Ovary (tissue), 10 donors: ENCODE measurements at places on chromosomes 16 and 17.
A peak's percentile ranks its signal among the peaks of the same experiment; 100 is the strongest.

DNA sequence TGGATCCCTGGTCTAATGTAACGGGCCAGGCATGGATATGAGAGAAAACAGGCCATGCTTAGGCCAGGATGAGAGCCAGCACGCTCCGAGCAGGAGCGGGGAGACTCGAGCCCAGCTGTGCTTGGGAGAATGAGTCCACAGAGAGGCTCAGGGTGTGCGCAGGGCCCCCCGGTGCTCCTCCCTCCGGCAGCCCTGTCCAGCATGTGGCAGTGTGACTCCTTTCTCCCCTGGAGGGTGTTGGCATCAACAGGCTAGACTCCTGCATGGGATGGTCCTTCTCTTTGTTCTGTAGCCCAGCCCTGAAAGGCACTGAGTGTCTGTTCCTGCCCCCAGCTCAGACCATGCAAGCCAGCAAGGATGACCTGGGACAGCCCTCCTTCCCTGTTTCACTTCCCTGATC, 23.4 kb downstream of the PGS1 start:
- no peak for DNase-seq

GRCh38 chr17:40577611-40578065, 12.4 kb upstream of the CCR7 start:
- DNase-seq = no peak

- no peak for DNase-seq
Observed at GRCh38 chr16:83599789-83600462, 207.9 kb upstream of the HSBP1 start.

DNA sequence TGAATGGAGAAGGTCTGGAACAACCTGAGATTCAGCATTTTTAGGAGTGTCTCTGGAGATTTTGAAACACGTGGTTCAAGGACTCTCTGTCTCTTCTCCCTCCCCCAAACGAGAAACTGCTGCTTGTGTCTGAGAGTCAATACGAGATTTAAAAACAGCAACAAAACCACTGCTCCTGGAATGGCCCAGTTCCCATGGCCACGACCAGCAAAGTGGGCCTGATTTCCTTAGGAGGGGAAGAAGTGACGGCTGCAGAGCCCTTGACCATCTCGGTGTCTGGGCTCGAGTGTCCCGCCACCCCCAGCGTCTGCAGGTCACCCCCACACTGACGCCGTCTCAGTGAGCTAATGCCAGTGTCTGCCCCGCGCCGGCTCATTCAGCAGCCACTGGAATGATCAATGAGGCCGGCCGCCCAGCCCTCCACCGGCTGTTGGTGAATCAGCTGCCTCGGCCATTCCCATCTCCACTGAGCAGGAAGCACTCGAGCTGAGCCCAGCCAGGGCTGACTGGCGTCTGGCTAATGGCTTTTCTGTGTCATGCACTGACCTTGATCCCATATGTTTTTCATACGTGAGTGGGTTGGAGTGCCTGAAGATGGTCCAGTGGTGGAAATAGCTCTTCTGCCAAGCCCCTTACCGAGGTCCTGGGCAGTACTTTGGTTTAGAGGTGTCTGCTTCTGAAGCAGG, 151.8 kb downstream of the PITPNC1 start:
- DNase-seq = peak; percentile 85

- no peak for DNase-seq
Observed at GRCh38 chr17:39606434-39607056, 1.2 kb downstream of the NEUROD2 start.

- no peak for DNase-seq
Observed at GRCh38 chr16:19997264-19997663, 76.4 kb downstream of the GPR139 start.

DNA sequence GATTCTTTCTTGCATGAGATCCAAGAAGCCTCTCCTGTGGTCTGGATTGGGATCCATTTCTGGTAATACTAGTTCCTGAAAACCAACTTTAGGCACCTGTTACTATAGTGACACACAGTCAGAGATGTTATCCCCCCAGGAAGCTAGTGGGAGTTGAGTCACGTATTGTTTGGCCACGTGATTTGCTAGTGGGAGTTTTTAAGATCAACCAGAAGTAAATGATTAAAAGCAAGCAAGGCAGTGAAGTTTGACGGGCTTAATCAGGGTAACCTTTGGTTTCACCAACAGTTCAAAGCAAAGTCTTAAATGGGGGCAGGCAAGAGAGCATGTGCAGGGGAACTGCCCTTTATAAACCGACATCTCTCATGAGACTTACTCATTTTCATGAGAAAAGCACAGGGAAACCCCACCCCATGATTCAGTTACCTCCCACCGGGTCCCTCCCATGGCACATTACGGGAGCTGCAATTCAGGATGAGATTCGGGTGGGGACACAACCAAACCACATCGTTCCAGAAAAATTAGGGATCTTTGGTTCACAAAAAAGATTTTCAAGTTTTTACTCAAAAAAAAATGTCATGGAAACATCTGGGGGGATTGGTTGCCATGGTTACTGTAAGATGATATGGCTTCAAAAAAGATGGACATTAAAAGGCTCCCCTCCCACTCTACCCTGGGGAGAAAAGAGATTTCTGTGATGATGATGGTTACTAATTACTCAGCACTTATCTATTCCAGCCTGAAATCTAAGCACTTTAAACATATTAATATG, 483.1 kb upstream of the ERCC4 start:
- DNase-seq = no peak

- peak; percentile 32 for DNase-seq
Observed at GRCh38 chr17:80937462-80938381, 53.9 kb upstream of the CHMP6 start.

GRCh38 chr16:68345958-68346635, 35.3 kb downstream of the PRMT7 start:
- no peak for DNase-seq

- DNase-seq = no peak
Observed at GRCh38 chr16:24114876-24115275, 141.3 kb upstream of the CACNG3 start.

GRCh38 chr17:68612209-68612922, 11.2 kb upstream of the FAM20A start:
- DNase-seq = no peak

- DNase-seq = no peak
Observed at GRCh38 chr16:21654881-21655280, 2.5 kb upstream of the IGSF6 start.

GRCh38 chr17:76772842-76773525, 35.1 kb downstream of the MFSD11 start:
- DNase-seq = no peak

- DNase-seq = peak; percentile 75
Observed at GRCh38 chr17:6752068-6752909, 3.6 kb upstream of the XAF1 start.

DNA sequence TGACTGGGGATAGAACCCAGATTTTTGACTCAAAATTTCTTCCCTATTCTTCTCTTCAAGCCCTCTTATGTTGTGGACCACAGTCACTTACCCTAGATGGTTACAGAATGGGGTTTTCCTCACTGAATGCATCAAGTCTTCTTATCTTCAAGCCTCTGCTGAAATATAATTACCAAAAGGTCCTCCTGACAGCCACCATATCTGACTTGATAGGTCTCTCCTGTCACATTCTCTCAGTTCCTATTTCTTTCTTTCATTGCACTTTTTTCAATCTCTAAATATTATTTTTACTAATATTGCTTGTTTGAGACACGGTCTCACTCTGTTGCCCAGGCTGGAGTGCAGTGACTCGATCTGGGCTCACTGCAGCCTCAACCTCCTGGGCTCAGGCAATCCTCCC, 1.1 kb upstream of the COPZ2 start:
- DNase-seq = no peak

- no peak for DNase-seq
Observed at GRCh38 chr16:50902457-50902856, 160.6 kb downstream of the CYLD start.

GRCh38 chr16:2007081-2007836, 2.4 kb downstream of the ZNF598 start:
- DNase-seq = no peak

GRCh38 chr16:68473358-68474070, 25.2 kb upstream of the SMPD3 start:
- no peak for DNase-seq

- DNase-seq = peak; percentile 50
Observed at GRCh38 chr17:49180303-49180702, 30.1 kb downstream of the GNGT2 start.

- DNase-seq = no peak
Observed at GRCh38 chr17:59498530-59499307, 66.7 kb upstream of the DHX40 start.

DNA sequence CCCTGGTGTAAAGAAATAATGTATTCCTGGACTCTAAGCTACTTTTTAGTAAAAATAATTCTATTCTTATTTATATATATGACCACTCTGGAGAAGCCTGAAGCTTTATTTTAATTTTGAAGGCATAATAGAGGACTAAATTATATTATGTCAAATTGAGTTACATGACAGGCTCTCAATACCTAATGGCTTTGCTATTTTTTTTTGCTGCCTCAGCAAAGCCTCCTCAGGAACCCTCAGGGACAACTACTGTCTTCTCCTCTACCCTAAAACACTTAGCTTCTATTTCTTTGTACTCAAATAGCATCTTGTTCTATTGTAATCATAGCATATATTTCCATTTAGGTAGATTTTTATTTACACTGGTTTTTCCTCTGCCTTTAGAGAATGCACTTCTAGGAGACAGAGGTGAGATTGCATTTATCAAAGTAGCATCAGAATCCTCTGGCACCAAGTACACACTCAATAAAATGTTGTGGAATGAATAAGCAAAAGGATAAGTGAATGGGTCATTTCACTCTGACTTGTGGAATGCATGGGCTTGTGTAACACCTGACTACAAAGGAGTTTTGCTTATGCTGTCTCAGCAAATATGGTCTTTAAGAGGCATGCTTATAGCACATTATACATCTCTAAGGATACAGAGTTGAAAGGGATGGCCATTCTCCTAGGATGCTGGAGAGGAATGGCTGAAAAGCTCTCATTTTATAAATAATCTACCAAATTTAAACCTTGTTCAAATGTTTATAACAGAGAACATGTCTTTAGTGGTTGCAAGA, 605.2 kb downstream of the KCNJ2 start:
- no peak for DNase-seq

DNA sequence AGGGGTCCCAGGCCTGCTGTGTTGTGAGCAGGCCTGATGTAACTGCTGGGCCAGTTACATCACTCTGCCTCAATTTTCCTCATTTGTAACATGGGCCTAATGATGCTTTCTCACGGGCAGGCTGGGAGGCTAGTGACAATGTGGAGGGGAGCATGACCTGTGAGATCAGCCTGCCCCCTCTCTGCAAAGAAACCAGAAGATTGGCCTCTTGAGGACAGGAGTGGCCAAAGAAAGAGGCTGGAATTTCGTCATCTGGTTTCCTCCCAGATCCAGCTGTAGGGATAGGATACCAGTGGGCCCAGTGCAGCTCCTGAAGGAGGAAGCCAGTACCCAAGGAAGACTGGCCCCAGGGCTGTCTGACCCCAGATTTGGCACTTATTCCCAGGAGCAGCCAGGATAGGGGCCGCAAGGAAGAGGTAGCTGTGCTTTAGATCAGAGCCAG, 615 bp upstream of the SREBF1 start:
- peak; percentile 33 for DNase-seq

DNA sequence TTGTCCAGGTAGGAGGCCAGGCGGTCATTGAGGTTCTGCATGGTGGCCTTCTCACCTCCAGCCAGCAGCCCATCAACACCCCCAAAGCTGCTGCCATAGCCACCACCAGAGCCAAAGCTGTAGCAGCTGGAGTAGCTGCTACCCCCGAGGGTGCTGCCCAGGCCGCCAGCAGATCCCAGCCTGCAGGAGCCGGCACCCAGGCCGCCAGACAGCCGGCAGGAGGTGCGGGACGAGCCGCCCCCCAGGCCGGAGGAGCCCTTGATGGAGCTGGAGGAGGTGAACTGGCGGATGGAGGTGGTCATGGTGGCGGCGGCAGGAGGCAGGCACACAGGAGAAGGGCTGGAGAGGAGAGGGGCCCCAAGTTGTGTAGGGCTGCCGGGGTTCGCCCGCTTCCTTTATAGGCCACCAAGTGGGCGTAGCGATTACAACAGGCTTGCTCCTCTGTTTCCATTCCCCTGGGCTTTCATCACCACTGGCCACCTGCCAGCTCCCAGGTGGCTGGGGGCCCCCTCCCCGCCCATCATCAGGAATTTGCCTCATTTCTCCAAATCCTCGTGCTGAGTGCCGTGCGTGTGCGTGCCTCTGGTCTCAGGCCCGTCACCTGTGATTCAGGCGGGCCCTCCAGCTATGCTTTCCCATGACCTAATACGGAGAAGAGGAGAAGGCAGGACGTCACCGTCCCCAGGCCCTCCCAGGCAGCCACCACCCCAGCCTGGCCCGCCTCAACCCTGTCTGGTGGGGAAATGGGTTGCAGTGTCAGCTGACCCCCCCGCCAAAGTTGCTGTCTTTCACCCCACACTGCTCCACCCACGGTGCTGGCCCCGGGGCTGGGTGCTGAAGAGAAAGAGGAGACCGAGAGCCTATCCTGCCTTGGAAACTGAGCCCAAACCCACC, at the start of gene KRT17:
Gene KRT17 (minus strand): TSS at position 368 of the 894 bp plus-strand sequence. CDS start 66 bp downstream, at position 302.
- no peak for DNase-seq

DNA sequence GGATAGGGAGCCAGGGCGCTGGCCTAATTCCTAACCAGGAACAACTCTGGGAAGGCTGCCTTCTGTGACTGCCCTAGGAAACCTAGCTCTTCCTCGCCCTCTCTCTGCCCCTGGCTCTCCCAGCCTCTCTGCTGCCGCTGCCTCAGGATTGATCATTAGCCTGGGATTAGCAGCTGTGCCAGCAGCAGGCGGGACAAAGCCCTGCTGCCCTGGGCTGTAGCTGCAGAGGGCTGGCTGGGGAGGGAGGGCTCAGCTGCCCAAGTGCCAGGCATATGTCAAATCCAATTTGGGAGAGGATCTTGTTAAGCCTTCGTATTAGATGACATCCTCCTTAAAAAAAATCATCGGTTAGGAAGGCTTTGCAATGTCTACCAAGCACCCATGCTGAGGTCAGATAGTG, 144.8 kb upstream of the CCL2 start:
- DNase-seq = no peak

DNA sequence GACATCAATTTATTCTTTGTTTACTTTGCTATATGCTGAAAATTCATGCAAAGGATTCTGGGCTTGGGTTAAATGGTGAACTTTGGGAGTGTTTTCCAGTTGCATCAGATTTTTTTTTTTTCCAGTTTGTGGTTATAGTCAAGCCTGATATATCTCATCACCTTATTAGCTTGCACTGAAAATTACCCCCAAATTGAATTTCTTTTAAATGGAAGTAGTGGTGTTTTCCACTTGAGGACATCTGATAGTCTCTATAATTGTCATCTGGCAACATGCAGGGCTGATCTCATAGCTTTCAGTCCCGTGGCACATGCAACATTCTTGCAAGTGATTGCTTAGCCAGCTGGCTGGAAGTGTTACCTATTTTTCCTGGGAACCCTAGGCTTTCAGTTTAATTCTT, 4.7 kb upstream of the KRTAP3-1 start:
- no peak for DNase-seq

- no peak for DNase-seq
Observed at GRCh38 chr17:37828651-37829124, 83.8 kb upstream of the HNF1B start.

GRCh38 chr17:27663936-27664605, 33.1 kb downstream of the LGALS9 start:
- DNase-seq = no peak

GRCh38 chr16:19583665-19584300, 28.3 kb downstream of the VPS35L start:
- no peak for DNase-seq
